Left lung (tissue), 14 donors: ENCODE measurements at places on chromosomes 6 and 20. TPM values are rescaled to one million over a fixed set of nuclear protein-coding genes. Genes with fewer than 3 reads are reported as not detected.
A peak's percentile ranks its signal among the peaks of the same experiment; 100 is the strongest.

GRCh38 chr20:62601172-62601571 lies 41.1 kb upstream of the SLCO4A1 start:
- peaks cover 15% of the 10 kb centered on the region for H3K4me1 ChIP-seq
- no peak overlapping the region for H3K4me3 ChIP-seq
- DNase-seq = no peak
- no peaks in the 10 kb centered on the region for H3K36me3 ChIP-seq
- H3K27ac ChIP-seq = peak overlapping the region; percentile 99
- no peaks in the 10 kb centered on the region for H3K27me3 ChIP-seq

- no peaks in the 10 kb centered on the region for H3K36me3 ChIP-seq
- no peak overlapping the region for H3K4me3 ChIP-seq
- no peak for DNase-seq
- H3K27ac ChIP-seq = no peak overlapping the region
- H3K27me3 ChIP-seq = no peaks in the 10 kb centered on the region
Observed at GRCh38 chr6:16470502-16471221, 232.3 kb downstream of the GMPR start.

DNA sequence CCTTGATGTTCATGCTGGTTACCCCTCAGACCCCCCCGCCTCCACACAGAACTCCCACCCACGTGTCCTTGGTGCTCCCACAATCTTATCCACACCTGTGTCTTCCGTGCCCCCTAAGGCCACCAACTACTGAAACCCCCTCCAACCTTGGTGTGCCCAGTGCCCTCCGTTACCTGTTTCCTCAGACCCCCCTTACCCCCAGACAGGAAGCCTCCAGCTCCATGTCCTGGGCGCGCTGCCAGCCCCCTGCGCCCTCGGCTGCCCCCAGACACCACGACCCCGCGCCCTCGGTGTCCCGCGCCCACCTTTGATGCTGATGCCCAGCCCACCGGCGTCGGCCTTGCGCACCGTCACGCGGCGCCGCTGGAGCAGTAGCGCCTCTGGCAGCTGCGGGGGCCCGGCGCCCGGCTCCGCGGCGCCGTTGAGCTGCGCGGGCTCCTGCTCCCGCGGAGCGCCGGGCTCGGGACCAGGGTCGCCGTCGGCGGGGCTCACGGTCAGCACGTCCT lies 504 bp downstream of the SNTA1 start:
- no peaks in the 10 kb centered on the region for H3K36me3 ChIP-seq
- DNase-seq = no peak
- H3K27me3 ChIP-seq = peaks cover 11% of the 10 kb centered on the region
- peak overlapping the region; percentile 79 for H3K4me3 ChIP-seq

- no peak overlapping the region for H3K27ac ChIP-seq
- no peaks in the 10 kb centered on the region for H3K27me3 ChIP-seq
- no peaks in the 10 kb centered on the region for H3K36me3 ChIP-seq
- H3K4me1 ChIP-seq = no peaks in the 10 kb centered on the region
- no peak overlapping the region for H3K4me3 ChIP-seq
- no peak for DNase-seq
Observed at GRCh38 chr6:76465410-76465809, 392.9 kb upstream of the IMPG1 start.

- no peaks in the 10 kb centered on the region for H3K27me3 ChIP-seq
- H3K4me1 ChIP-seq = peaks cover 22% of the 10 kb centered on the region
- no peak overlapping the region for H3K4me3 ChIP-seq
- no peak for DNase-seq
Observed at GRCh38 chr6:30317913-30318589, 8.7 kb upstream of the TRIM39 start.

DNA sequence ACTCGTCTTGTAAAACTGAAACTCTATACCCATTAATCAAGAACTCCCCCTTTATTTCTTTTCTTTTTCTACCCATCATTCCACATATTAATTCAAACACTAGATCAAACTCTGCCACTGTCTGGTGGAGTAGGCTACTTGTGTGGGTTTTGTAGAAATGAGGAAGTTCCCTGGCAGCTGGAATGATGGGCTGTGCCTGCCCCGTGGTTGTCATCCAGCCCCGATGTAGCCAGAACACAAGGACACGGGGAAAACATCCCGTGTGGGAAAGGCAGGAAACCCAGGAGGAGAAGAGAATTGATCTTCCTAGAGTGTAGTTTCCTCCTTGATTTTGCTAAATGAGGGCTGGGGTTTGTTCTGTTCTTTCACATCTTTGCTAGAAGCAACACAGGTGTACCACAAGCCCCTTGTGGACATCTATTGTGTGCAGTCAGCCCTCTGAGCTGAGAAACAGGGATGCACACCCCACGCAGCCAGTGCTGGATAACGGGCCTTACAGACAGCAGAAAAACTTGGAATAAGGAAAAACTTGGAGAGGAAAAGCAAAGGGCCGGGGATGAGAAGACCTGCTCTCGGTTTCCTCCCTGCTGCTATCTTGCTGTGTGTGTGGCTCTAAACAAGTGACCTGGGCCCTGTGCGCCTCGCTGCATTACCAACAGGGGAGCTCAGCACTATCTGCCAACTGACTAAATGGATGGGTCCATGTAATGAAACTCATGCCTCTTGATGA lies 88.0 kb downstream of the SCML4 start:
- H3K27ac ChIP-seq = no peak overlapping the region
- H3K4me3 ChIP-seq = no peak overlapping the region
- no peaks in the 10 kb centered on the region for H3K36me3 ChIP-seq
- no peak for DNase-seq

DNA sequence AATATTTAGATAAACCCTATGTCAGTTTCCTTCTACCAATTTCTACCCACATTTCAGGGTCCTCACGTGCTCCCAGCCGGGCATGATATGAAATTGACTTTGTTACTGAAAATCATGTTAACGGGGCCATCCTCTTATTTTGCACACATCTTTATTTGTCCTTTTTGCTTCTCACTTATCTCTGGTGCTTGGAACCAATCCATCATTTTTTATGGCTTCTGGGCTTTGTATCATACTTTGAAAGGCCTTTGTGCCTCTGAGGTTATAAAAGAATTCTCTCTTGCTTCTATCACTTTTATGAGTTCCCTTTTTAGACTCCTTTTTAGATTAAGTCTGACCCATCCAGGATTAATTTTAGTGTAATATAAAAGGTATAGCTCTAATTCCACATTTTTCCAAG lies 117.1 kb upstream of the PRND start:
- H3K4me1 ChIP-seq = no peaks in the 10 kb centered on the region
- H3K36me3 ChIP-seq = no peaks in the 10 kb centered on the region
- peaks cover 3% of the 10 kb centered on the region for H3K27me3 ChIP-seq
- no peak for DNase-seq
- no peak overlapping the region for H3K4me3 ChIP-seq

- peak; percentile 19 for DNase-seq
- H3K27ac ChIP-seq = no peak overlapping the region
- no peaks in the 10 kb centered on the region for H3K36me3 ChIP-seq
Observed at GRCh38 chr6:113050979-113051378, 703.8 kb downstream of the RFPL4B start.

DNA sequence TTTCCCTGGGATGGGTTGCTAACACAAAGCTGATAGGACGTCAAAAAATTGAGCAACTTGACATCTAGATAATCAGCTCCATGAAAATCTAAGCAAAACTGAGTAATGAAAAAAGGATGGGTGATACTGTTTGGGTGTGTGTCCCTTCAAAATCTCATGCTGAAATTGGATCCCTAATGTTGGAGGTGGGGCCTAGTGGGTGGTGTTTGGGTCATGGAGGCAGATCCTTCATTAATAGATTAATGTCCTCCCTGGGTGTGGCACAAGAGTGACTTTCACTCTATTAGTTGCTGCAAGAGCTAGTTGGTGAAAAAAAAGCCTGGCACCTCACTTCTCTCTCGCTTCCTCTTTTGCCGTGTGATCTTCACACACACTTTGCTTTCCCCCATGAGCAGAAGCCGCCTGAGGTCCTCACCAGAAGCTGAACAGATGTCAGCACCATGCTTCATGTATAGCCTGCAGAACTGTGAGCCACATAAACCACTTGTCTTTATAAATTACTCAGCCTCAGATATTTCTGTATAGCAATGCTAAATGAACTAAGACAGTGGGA lies 160.9 kb downstream of the FRK start:
- H3K27ac ChIP-seq = no peak overlapping the region
- no peaks in the 10 kb centered on the region for H3K27me3 ChIP-seq
- no peaks in the 10 kb centered on the region for H3K4me1 ChIP-seq
- no peak for DNase-seq
- H3K36me3 ChIP-seq = no peaks in the 10 kb centered on the region
- H3K4me3 ChIP-seq = no peak overlapping the region

DNA sequence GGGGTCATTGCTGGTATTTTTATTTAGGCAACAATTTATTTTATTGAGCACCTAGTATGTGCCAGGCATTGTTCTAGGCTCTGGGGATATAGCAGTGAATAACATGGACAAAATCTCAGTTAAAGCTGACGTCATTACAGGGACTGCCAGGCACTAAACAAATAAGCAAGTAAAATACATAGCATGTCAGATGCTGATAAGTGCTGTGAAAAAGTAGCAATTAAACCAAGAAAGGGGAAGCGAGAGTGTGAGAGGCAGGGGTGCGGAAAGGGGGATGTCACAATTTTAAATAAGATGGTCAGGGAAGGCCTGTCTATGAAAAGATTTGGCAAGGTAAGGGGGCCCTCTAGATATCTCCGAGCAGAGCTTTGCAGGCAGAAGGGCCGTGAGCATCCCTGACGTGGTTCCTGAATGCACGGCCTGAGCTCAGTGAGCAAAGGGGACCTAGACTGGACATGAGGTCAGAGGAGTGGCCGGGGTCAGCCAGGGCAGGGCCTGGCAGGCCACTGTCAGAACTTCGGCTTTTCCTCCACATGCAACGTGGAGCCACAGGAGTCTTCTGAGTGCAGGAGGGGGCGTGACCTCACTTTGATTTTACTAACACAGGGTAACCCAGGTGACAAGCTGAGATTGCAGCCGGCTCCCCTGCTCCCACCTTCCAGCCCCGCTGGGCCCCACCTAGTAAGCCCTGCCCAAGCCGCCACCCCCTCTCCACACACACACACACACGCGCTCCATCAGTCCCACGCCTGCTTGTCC lies 24.2 kb upstream of the SIRPA start:
- H3K27me3 ChIP-seq = peaks cover 77% of the 10 kb centered on the region
- DNase-seq = no peak
- no peak overlapping the region for H3K4me3 ChIP-seq
- H3K4me1 ChIP-seq = no peaks in the 10 kb centered on the region

GRCh38 chr20:59823491-59824259 lies 109.8 kb downstream of the SYCP2 start:
- DNase-seq = no peak
- no peaks in the 10 kb centered on the region for H3K27me3 ChIP-seq
- H3K27ac ChIP-seq = no peak overlapping the region
- H3K4me1 ChIP-seq = no peaks in the 10 kb centered on the region

- no peaks in the 10 kb centered on the region for H3K27me3 ChIP-seq
- no peaks in the 10 kb centered on the region for H3K36me3 ChIP-seq
- peak overlapping the region; percentile 92 for H3K27ac ChIP-seq
- DNase-seq = peak; percentile 71
Observed at GRCh38 chr6:116371120-116371917, 572 bp downstream of the DSE start.

- H3K4me1 ChIP-seq = peaks cover 5% of the 10 kb centered on the region
- H3K4me3 ChIP-seq = no peak overlapping the region
- DNase-seq = no peak
Observed at GRCh38 chr20:36525620-36526365, 15.5 kb upstream of the MYL9 start.

- no peaks in the 10 kb centered on the region for H3K4me1 ChIP-seq
- no peaks in the 10 kb centered on the region for H3K36me3 ChIP-seq
- DNase-seq = no peak
- H3K27me3 ChIP-seq = no peaks in the 10 kb centered on the region
- H3K4me3 ChIP-seq = no peak overlapping the region
- H3K27ac ChIP-seq = no peak overlapping the region
Observed at GRCh38 chr6:135236732-135237131, 55.6 kb downstream of the MYB start.

- no peak for DNase-seq
- H3K27me3 ChIP-seq = no peaks in the 10 kb centered on the region
- H3K4me3 ChIP-seq = no peak overlapping the region
- H3K27ac ChIP-seq = no peak overlapping the region
- no peaks in the 10 kb centered on the region for H3K36me3 ChIP-seq
Observed at GRCh38 chr6:167529444-167530335, 204.8 kb downstream of the TTLL2 start.

- no peak overlapping the region for H3K27ac ChIP-seq
- no peaks in the 10 kb centered on the region for H3K4me1 ChIP-seq
- H3K36me3 ChIP-seq = no peaks in the 10 kb centered on the region
- no peak overlapping the region for H3K4me3 ChIP-seq
Observed at GRCh38 chr6:70180183-70180900, 122.5 kb downstream of the COL9A1 start.

DNA sequence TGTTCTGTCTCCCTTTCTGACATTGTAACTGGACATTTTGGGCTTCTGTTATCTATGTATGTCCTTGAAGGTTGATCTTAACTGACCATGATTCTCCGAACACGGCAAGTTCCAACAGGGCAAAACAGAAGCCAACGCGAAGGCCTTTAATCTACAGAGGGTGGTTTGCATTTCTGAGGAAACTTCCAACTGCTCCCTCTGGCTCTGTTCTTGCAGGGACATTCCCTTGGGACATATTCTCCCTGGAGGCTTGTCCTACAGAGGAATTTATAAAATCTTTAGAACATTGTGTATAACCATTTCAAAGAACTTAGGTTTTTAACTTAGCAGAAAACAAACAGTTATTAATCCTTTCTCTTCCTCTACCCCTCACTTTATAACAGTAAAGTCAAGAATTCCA lies 189.0 kb upstream of the CDYL start:
- no peaks in the 10 kb centered on the region for H3K36me3 ChIP-seq
- no peak for DNase-seq
- no peak overlapping the region for H3K27ac ChIP-seq
- H3K4me1 ChIP-seq = no peaks in the 10 kb centered on the region
- H3K4me3 ChIP-seq = no peak overlapping the region

GRCh38 chr20:13868331-13868730 lies 83.5 kb downstream of the NDUFAF5 start:
- peak; percentile 43 for DNase-seq
- no peaks in the 10 kb centered on the region for H3K27me3 ChIP-seq
- H3K4me3 ChIP-seq = no peak overlapping the region
- peaks cover 35% of the 10 kb centered on the region for H3K4me1 ChIP-seq

GRCh38 chr6:166712286-166713228 lies 85.5 kb upstream of the RPS6KA2 start:
- no peaks in the 10 kb centered on the region for H3K36me3 ChIP-seq
- no peak overlapping the region for H3K27ac ChIP-seq
- no peak overlapping the region for H3K4me3 ChIP-seq
- H3K27me3 ChIP-seq = no peaks in the 10 kb centered on the region

Gene APOM
- polyA plus RNA-seq = 8.0 TPM

Gene RSPO4
- polyA plus RNA-seq = 3.4 TPM

Gene PTP4A1
- polyA plus RNA-seq = 80.5 TPM

Gene RFX6
- polyA plus RNA-seq = 2.6 TPM
